Osteocyte (in vitro differentiated cells): ENCODE measurements at places on chromosomes 2 and 18. TPM values are rescaled to one million over a fixed set of nuclear protein-coding genes. Genes with fewer than 3 reads are reported as not detected.

GRCh38 chr18:22883827-22884226 lies 49.3 kb upstream of the RBBP8 start:
- no peak overlapping the region for H3K27ac ChIP-seq
- H3K27me3 ChIP-seq = peaks cover 41% of the 10 kb centered on the region
- H3K36me3 ChIP-seq = no peaks in the 10 kb centered on the region
- no peak overlapping the region for H3K4me3 ChIP-seq
- no peaks in the 10 kb centered on the region for H3K4me1 ChIP-seq

DNA sequence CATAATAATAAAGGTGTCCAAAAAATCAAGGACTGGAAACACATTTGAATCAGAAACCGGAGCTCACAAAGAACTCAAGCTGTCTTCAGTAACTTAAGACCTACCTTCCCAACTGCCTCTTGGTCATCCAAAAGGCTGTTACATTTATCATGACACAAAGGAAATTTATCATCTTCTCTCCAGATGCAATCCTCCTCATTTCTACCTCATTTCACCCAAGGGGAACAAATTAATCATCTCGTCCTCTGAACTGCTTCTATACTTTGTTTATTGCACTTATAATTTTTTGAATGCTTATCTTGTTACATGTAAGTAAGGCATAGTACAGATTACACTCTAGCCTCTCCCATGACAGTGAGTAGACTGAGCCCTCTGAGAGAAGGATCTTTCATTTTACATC lies 105.1 kb upstream of the RGPD4 start:
- no peak overlapping the region for H3K4me3 ChIP-seq
- DNase-seq = no peak
- H3K36me3 ChIP-seq = no peaks in the 10 kb centered on the region
- peaks cover 19% of the 10 kb centered on the region for H3K27me3 ChIP-seq
- no peak overlapping the region for H3K27ac ChIP-seq

- DNase-seq = peak; percentile 82
- H3K27me3 ChIP-seq = peaks cover 31% of the 10 kb centered on the region
- no peak overlapping the region for H3K4me3 ChIP-seq
- H3K4me1 ChIP-seq = no peaks in the 10 kb centered on the region
Measured at GRCh38 chr2:240226672-240227537, 86.4 kb upstream of the OTOS start.

DNA sequence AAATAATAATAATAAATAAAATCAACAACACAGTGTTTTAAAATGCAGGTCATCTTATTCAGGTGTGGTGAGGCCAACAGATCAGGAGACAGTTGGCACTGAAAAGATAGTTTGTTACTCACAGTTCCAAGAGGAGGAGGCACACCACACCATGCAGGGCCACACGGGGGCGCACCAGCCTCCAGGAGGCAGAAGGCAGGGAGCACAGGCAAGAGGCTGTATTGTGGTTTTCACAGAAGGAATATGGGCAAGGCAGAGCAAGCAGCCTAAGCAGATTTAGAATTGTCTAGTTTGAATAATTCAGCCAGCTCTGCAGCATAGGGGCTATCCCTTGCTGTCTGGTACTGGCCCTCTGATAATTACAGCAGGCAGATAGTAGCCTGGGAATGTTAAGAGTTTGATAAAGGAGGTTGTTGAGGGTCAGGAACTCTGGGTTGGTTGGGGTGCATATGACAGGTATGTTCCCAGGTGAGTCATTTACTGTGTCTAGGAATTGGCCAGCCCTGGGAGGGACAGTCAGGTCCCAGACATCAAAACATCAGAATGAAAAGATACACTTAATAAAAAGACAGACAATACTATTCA lies 31.3 kb downstream of the KIAA2012 start:
- H3K36me3 ChIP-seq = no peaks in the 10 kb centered on the region
- no peak for DNase-seq
- no peaks in the 10 kb centered on the region for H3K27me3 ChIP-seq
- peaks cover 5% of the 10 kb centered on the region for H3K4me1 ChIP-seq
- no peak overlapping the region for H3K4me3 ChIP-seq

Gene FRZB
- total RNA-seq = 46.6 and 47.3 TPM in 2 replicates

DNA sequence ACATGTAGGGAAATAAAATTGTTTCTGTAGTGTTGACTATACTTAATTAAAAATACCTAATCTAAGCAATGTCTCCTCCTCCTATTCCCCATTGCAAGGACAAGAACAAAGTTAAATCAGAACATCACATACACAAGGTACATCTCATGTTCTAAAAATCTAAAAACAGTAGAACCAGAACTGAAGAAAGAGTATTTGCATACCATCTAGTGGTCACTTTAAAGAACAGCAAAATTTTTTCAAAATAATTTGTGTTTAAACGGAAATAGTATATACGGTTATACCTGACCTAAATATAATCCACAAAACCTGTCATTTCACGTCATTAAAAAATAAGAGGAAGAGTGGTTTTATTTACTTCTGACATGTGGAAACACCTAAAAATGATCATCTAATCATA lies 294.3 kb upstream of the KCNH7 start:
- H3K36me3 ChIP-seq = no peaks in the 10 kb centered on the region
- peaks cover 49% of the 10 kb centered on the region for H3K27me3 ChIP-seq
- no peaks in the 10 kb centered on the region for H3K4me1 ChIP-seq
- no peak overlapping the region for H3K27ac ChIP-seq
- no peak for DNase-seq

Gene KCNJ3
- not detected in 2 replicates for total RNA-seq

- DNase-seq = peak; percentile 56
- no peaks in the 10 kb centered on the region for H3K36me3 ChIP-seq
- no peak overlapping the region for H3K27ac ChIP-seq
Measured at GRCh38 chr2:129884221-129884786, 95.2 kb upstream of the RAB6C start.

Gene RAB11FIP5
- total RNA-seq = 30.8 and 35.5 TPM in 2 replicates

Gene CDK15
- 0.47 and 0.70 TPM in 2 replicates for total RNA-seq

DNA sequence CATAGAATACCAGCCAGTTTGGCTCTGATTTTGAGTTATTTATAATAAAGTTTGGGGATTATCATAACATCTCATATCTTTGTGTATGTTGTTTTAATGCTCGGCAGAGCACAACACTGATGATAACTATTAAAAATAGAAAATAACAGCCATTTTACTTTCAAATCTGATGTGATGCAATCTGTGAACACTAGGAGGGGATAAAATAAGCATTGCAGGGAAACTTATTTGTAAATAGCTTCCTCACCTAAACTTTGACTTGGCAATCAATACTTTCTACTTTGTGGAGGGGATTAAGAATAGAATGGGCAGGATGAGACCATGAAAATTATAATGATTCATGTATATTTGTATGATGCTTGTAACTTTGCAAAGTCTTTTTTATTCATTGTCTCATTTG lies 54.4 kb downstream of the USP14 start:
- peaks cover 60% of the 10 kb centered on the region for H3K36me3 ChIP-seq
- peaks cover 4% of the 10 kb centered on the region for H3K4me1 ChIP-seq
- DNase-seq = no peak
- no peaks in the 10 kb centered on the region for H3K27me3 ChIP-seq
- H3K4me3 ChIP-seq = no peak overlapping the region

Gene POTEI
- total RNA-seq = 0.05 TPM in 1 of 2 replicates, not detected in the other

Gene SULT1C3
- total RNA-seq = not detected in 2 replicates

- H3K4me1 ChIP-seq = peaks cover 36% of the 10 kb centered on the region
- H3K36me3 ChIP-seq = no peaks in the 10 kb centered on the region
- H3K27ac ChIP-seq = no peak overlapping the region
- no peak for DNase-seq
Measured at GRCh38 chr18:62766266-62766665, 50.9 kb downstream of the PHLPP1 start.

Gene CIB4
- not detected in 2 replicates for total RNA-seq

Gene LRP2
- total RNA-seq = 0.24 TPM in 2 replicates

DNA sequence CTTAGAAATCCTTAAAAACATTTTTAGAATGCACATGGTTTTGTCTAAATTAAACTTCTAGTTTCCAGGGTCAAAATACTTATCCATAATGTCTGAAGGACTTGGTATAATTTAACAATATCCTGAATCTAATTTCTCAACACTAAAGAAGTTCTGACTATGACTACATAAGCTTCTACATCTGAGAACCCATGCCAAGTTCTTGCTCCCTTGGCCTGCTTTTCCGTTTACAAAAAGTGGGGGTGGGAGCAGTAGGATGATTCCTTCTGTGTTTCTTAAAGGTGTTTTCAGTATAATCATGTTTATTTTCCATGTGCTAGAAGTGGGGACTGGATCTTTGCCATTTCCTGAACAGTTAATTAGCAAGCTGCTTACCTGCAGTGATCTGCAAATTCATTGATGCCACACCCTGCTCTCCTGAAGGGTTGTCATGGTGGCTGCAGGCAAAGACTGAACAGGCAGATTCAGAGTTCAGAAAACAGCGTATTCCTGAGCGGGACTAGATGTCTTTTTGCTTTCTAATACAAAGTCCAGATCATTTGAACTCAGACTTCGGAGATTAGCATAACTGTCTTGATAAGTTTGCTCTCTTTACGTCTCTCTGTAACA lies 36.2 kb downstream of the ADNP2 start:
- no peak overlapping the region for H3K27ac ChIP-seq
- H3K27me3 ChIP-seq = no peaks in the 10 kb centered on the region
- peaks cover 24% of the 10 kb centered on the region for H3K4me1 ChIP-seq
- no peak overlapping the region for H3K4me3 ChIP-seq
- peaks cover 13% of the 10 kb centered on the region for H3K36me3 ChIP-seq

Gene B4GALT6
- total RNA-seq = 13.9 and 14.4 TPM in 2 replicates

Gene TMEM163
- total RNA-seq = not detected in 2 replicates

GRCh38 chr2:86818957-86819356 lies 28.2 kb upstream of the CD8A start:
- no peak for DNase-seq
- peaks cover 46% of the 10 kb centered on the region for H3K27me3 ChIP-seq
- H3K27ac ChIP-seq = no peak overlapping the region

Gene CRYGD
- not detected in 2 replicates for total RNA-seq

DNA sequence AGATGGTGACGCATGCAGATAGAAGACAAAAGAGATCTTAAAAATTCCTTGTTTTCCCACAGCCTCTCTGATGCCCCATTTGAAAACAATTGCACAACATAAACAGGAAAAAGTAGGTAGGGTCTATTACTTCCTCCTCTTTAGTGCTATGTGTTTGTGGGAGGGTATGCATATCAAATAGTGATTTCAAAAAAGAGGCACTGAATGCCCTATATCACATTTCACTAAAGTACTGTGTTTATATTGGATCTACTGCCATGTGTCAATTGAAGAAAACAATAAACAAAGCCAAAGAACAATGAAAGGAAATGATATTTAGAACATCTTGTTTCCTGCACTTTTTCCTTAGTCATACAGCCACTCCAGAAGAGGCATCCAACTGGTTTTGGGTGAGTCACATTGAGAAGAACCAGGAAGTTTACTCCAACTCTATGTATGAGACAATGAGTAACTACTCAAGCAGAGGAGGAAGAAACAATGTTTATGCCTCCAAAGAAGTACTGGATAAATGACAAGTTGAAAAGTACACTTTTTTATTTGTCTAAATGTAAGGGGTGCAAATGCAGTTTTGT lies 583.6 kb downstream of the FBXO15 start:
- H3K4me3 ChIP-seq = no peak overlapping the region
- H3K27me3 ChIP-seq = peaks cover 2% of the 10 kb centered on the region
- H3K36me3 ChIP-seq = no peaks in the 10 kb centered on the region
- peaks cover 9% of the 10 kb centered on the region for H3K4me1 ChIP-seq
- no peak for DNase-seq
- H3K27ac ChIP-seq = no peak overlapping the region

- H3K4me3 ChIP-seq = no peak overlapping the region
- peaks cover 17% of the 10 kb centered on the region for H3K4me1 ChIP-seq
- no peak for DNase-seq
Measured at GRCh38 chr2:67985586-67985985, 77.2 kb downstream of the C1D start.

DNA sequence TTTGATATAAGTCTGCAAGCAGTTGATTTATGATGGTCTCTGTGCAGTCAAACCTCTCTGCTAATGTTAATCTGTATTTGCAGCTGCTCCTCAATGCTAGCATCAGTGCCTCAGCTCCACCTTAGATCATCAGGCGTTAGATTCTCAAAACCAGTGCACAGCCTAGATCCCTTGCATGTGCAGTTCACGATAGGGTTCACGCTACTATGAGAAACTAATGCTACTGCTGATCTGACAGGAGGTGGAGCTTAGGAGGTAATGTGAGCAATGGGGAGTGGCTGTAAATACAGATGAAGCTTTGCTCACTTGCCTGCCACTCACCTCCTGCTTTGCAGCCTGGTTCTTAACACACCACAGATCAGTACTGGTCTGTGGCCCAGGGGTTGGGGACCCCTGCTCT lies 18.4 kb downstream of the RBKS start:
- no peaks in the 10 kb centered on the region for H3K36me3 ChIP-seq
- DNase-seq = no peak
- H3K27ac ChIP-seq = no peak overlapping the region

DNA sequence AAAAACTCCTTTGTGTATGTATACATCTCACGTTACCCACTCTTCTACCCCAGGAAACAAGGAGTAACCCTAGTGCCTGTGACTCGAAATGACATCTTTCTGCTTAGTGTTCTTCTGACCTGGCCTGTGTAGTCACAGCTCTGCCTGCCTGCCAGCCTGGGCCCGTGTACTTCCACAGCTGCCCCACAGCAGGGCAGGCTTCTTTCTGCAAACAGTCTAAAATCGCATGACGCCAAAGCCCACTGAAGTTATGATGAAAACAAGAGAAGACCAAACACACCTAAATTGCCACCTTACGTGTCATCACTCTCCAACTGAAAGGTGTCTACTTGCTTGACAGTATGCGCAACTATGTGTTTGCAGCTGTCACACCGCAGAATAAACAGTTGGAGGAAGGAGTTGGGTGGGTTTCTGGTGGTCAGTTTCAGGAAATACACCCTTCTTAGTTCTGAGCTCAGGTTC lies 1.5 kb downstream of the GAREM1 start:
- no peak overlapping the region for H3K27ac ChIP-seq
- DNase-seq = peak; percentile 54
- peaks cover 25% of the 10 kb centered on the region for H3K27me3 ChIP-seq
- H3K4me1 ChIP-seq = peaks cover 21% of the 10 kb centered on the region
- H3K4me3 ChIP-seq = peak overlapping the region; percentile 88

Gene VWC2L
- not detected in 2 replicates for total RNA-seq

GRCh38 chr2:46914578-46915230 lies 902 bp downstream of the MCFD2 start:
- H3K27me3 ChIP-seq = no peaks in the 10 kb centered on the region
- peak overlapping the region; percentile 96 for H3K4me3 ChIP-seq
- H3K4me1 ChIP-seq = peaks cover 45% of the 10 kb centered on the region
- peak overlapping the region; percentile 96 for H3K27ac ChIP-seq

Gene IHH
- 0.18 TPM in 1 of 2 replicates, not detected in the other for total RNA-seq

Gene CHMP1B
- total RNA-seq = 45.6 and 50.3 TPM in 2 replicates

DNA sequence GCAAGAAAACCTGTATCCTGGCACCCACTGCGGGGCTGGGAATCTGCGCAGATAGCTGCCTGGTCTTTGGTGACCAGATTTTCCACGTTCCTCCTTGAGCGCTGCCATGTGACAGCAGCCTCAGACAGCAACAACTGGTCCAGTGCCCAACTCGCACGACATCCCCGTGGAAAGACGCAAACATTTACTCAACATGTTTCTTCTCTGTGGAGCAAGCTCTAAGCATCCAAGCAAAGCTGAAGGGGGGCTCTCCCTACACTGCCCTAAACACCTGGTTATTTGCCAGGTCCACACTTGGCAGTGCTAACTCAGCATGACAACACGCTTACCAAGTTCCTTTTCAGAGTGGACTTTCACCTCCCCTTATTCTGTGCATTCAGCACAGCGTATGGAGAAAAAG lies 11.3 kb downstream of the ZNF516 start:
- no peak overlapping the region for H3K27ac ChIP-seq
- DNase-seq = no peak
- no peak overlapping the region for H3K4me3 ChIP-seq
- no peaks in the 10 kb centered on the region for H3K27me3 ChIP-seq
- H3K4me1 ChIP-seq = peaks cover 23% of the 10 kb centered on the region
- peaks cover 15% of the 10 kb centered on the region for H3K36me3 ChIP-seq
